ENCODE measurements at places on chromosomes 16 and 17.

GRCh38 chr17:82595893-82596292 is 52.4 kb downstream of the WDR45B start:
- DNase-seq, result no peak

DNA sequence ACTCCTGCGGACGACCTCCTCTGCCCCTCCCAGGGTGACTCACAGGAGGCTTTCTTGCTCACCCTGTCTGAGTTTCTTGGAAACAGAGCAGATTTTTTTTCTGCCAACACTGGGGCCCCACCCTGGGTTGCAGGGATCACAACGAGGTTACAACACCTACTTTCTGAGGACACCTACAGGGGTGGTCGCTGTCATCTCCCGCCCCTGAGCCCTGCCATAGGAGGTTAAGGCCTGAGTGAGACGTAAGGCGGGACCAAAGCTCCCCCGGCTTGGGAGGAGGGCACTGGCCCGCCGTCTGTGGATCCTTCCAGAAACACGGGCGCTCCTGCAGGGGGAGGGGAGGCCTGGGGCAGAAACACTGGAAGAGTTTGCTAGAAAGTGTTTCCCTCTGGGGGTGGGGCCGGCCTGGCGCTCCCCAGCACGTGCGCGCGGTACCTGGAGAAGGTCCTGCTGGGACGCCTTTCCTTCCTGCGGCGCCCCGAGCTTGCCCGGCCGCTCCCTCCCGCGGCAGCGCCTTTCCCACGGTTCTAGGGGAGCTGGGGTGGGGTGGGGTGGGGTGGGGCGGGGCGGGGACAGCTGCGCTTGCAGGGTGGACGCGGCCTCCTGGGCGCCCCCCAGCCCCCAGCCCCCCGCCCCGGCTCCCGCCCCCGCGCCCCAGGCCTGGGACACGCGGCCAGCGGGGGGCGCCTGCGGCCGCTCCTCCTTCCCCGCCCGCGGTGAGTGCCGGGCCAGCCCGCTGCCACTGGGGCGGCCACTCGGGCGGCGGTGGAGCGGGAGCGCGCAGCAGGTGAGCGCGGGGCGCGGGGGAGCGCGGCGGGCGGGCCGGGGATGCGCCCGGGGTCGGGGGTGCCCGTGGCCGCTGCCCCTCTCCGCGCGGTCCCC is 20.7 kb upstream of the ADCY7 start:
- no peak for DNase-seq

- DNase-seq, result no peak
Measured at GRCh38 chr17:82929676-82930042, 89.8 kb upstream of the ZNF750 start.

DNA sequence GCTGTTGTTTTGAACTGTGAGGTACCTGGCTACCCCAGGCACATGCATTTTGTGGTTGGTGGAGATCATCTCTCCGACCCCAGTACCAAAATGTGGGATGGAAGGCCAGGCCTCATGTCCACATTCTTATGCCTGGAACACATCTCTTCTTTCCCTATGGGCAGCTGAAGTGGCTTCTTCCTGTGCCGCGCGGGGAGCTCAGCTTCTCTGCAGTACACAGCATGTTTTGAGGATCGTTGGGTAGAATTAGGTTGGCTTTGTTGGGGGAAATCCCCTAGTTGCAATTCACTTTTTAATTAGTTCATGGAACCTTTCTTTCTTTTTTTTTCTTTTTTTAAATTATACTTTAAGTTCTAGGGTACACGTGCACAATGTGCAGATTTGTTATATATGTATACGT is 242.1 kb downstream of the MSI2 start:
- DNase-seq, result no peak

GRCh38 chr17:2613089-2613808 is 19.8 kb downstream of the PAFAH1B1 start:
- no peak for DNase-seq

DNA sequence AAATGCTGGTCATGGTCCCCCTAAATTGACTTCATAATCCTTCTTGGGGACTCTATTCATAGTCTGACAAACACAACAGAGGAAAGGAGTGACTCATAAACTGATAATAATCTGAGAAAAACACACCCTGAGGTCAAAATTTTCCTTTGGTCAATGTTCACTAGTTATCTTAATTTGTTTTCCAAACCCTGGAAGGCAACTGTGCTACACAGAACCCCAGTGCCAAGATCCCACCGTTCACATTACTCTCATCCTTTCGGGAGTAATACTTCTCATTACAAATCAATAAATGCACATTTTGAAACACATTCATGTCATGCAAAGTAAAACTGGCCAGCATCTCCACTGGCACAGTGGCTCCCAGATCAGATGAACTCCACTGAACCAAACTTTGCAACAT is 23.2 kb downstream of the COIL start:
- no peak for DNase-seq

Data from fibroblast of skin of left quadriceps (primary cell).